ENCODE measurements at places on chromosomes 3 and 15.

GRCh38 chr15:91055548-91056331 lies 33.3 kb upstream of the VPS33B start:
- DNase-seq, result peak; percentile 81

GRCh38 chr3:143786219-143787191 lies 61.8 kb downstream of the SLC9A9 start:
- no peak for DNase-seq

- no peak for DNase-seq
Measured at GRCh38 chr15:58260205-58260724, 122.1 kb downstream of the AQP9 start.

DNA sequence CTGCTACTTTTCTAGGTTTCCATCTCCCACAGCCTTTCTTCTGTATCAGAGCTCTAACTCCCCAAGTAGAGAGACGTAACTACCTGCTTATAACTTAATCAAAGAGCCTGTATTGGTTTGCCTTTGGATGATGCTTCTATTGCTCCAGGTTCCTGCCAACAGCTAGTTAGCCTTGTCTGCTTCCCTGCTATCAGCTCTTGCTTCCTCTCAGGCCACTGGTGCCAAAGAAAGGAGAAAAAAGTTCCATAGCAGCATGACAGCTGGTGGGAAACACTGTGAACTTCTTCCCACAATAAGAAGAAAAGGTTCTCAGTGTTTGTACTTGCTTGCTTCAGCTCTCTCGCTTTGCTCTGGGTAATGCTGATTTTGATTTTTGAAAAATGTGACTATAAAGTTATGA lies 206.6 kb downstream of the GBE1 start:
- DNase-seq, result no peak

DNA sequence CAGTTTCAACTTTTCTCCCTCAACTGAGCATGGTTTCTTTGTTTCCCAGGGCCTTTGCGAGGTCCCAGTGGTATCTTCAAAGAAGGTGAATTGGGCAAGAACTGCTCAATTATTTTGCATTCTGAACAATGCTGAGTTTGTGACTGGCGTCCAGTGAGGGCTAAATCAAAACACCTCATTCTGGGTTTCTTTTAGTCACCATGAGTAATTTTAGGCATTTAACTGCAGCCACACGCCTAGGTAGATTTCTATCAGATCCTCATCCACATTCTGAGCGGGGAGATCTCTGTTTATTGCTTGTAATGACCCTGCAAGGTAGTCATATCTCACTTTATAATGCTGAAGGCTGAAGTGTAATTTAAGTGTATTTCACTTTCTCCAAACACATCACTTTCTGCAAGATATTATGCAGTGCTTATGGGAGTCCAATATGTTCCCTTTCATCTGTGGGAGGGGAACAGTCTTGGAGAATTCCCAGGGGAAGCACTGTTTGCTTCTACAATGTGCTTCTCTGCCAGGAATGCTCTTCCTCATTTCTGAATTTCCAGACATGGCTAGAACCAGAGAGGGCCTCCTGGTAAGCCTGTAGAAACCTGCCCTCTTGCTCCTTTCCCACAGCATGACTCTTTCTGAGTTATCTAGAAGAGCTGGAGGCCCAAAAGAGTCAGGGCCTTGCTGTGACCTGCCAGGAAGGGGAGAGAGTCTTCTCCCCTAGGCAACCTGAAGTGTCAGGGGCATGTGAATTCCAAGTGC lies 91.7 kb downstream of the FRMD4B start:
- no peak for DNase-seq

DNA sequence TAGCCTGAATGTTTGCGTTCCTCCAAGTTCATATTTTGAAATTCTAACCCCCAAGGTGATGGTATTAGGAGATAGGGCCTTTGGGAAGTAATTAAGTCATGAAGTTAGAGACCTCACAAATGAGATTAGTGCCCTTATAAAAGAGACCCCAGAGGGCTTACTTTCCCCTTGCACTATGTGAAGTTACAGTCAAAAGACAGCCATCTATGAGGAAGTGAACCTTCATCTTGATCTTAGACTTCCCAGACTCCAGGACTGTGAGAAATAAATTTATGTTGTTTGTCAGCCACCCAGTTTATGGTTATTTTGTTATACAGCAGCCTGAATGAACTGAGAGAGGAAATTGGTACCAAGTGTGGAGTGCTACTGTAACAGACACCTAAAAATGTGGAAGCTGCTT lies 74.4 kb downstream of the DAPK2 start:
- DNase-seq, result no peak

- peak; percentile 45 for DNase-seq
Measured at GRCh38 chr3:51982352-51982837, 940 bp upstream of the ACY1 start.

- DNase-seq, result no peak
Measured at GRCh38 chr3:98806521-98806920, 43.4 kb downstream of the ST3GAL6 start.

DNA sequence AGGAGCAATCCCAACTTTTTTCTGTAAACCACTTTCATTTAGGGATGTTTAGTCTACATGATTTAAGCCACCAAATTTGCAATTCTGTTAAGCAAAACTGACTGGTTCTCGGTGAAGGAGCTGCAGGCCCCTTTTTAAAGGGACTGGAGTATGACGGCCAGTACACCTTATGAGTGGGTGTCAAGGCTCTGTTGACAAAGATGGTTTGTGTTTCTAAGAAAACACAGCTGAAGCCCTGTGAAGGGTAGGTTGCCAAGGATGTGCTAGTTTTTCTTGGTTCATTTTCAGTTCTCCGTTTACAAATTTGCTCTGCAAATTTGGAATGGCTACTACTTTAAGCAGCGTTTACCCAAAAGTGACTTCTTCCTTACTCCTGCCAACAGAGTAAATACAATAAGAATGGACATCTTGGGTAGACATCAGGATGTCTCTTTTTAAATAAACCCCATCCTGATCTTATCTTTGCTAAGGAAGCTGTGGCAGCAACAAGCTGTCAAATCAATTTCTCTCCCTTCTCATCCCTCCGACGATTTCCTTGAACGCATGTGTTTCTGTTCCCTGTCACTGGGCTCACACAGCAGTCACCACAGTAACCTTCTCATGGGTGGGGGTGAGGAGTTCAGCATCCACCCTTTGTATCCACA lies 58.2 kb upstream of the CMTM8 start:
- no peak for DNase-seq

- no peak for DNase-seq
Measured at GRCh38 chr15:64894395-64895056, 17.2 kb upstream of the ANKDD1A start.

- no peak for DNase-seq
Measured at GRCh38 chr3:151362751-151363174, 21.8 kb downstream of the P2RY12 start.

GRCh38 chr3:109018828-109019227 lies 65.1 kb upstream of the GUCA1C start:
- DNase-seq, result no peak

- DNase-seq, result no peak
Measured at GRCh38 chr3:9071936-9072666, 108.8 kb upstream of the RAD18 start.

GRCh38 chr3:16392065-16392464 lies 121.4 kb downstream of the RFTN1 start:
- DNase-seq, result no peak

GRCh38 chr3:132822266-132822665 lies 100.1 kb upstream of the NPHP3 start:
- DNase-seq, result no peak

DNA sequence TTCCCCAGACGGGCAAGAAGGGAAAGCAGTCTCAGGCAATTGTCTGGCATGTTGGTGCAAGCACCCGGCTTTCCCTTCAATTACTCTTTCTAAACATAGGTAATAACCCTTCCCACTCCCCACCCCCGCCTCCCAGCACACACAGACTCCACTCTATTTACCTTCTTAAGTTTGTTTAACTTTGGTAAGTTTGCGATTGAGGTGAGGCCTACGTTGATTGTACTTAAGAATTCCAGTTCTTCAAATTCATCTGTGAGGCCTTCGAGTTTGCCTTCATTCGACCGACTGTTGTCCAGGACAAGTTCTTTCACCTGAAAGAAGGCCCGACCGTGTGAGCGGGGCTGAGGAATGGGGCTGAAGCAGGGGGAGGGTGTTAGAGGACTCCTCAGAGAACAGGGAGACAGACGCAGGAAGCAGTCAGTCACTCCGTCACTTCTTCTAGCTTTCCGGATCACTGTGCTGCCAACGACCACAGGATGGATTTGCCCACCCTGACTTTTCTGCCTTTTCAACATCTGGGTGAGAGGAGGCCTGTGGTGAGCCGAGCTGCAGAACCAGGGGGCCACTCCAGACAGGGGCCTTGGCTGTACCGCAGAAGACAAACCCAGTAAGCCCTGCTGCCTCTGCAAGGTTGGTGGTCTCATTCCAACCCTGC lies 33.0 kb downstream of the ANP32A start:
- DNase-seq, result no peak

DNA sequence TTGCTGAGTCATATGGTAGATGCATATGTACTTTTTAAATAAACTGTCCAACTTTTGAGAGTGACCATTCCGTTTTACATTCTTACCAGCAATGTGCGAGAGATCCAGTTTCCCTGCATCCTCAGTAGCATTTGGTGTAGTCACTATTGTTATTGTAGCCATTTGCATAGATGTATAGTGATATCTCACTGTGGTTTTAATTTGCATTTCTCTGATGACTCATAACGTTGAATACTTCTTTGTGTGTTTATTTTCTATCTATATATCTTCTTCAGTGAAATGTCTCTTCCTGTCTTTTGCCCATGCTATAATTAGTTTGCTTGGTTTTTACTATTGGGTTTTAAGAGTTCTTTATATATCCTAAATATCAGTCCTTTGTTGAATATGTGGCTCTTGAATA lies 255.7 kb upstream of the GRM7 start:
- peak; percentile 78 for DNase-seq

DNA sequence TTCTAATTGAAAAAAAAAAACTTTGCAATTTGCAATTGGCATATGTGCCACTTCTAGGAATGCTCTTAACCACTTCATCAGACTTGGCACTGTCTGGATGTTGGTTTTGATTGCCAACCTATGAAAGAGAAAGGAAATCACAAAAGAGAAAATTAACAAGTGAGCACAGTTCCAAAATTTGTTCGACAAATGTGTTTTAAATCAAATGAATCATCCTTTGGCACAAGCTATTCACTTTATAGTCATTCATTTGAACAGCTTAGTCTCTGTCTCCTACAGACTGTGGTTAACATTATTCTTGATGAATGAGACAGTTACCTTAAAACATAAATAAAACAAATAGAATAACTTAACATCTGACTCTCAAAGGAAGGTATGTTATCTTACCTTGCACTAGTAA lies 265.0 kb downstream of the EPHA3 start:
- DNase-seq, result no peak

GRCh38 chr3:136783708-136784191 lies 31.6 kb upstream of the STAG1 start:
- no peak for DNase-seq
